Anterior cingulate cortex (tissue), 58 donors: ENCODE measurements at places on chromosomes 2 and 18.

DNA sequence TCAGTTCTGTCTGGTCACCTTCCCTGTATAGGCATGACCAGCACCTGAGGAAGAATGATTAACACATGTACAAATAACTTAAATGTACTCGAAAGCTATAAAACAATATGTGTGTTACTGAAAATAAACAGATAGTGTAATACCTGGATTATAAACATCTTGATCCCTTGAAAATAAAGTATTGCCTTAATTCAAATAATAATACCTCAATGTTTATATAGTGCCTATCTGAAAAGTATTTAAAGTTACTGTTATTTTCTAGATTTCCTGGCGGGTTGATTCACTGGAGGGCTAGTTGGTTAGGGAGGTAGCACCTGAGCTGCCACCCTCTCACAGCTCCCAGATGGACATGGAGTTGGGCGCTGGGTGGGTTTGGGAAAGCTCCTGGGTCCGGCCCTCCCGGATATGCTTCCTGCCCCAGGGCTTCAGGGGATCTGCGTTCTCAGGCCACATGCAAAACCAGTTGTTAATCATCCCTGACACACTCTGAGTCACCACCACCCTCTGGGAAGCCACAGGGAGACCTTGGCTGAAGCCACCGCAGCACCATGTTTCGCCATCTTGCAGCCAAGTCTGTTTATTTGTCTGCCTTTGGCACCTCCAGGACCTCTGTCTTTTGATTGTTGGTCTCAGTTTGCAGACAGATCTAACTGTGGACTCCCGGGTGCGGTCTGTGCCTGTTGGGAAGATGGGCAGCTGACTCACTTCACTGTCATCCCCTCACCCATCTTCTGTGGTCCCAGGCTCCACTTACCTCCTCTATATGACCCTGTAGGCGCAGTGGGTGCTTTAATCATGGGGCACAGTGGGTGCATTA lies 35.3 kb downstream of the RAB31 start:
- no peak for DNase-seq

- DNase-seq: no peak
These were observed 28.4 kb upstream of the LONRF2 start for GRCh38 chr2:100350661-100351185.

DNA sequence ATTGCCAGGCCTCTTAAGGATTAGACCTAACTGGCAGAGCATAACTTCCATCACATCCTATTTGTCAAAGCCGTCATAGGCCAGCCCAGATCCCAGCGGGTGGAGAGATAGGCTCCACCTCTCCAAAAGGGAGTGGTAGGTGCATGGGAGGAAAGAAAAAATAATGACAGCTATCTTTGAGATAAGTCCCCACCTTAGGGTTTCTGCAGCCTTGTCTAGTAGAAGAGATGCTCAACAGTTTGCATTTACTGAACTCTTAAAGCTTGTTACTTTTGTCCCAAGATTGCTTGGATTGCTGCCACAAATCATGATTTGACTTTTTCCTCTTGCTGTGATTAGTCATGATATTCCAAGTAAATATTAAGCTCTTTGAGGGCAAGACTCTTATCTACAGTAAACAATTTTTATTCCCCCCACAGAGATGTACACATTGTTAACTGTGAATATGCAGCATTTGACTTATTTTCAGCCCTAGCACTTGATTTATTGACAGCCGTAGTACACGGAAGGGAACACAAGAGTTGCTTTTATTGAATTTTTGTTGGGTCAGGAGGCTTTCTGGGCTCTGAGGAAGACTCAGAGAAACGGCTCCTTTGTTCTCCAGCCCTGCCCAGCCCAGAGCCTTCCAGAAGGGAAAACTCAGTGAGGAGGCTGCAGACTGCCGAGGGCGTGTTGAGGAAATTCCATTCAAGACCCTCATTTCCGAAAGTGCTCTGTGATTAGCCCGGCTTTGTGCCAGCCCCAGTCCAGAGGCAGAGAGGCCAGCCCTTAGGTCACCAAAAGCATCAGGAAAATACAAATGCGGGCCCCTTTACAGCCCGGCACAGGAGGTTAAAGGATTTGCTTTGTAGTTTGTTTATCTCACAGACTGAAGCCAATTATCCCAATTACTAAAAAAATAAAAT lies 75.5 kb upstream of the ZNF532 start:
- peak; percentile 20 for DNase-seq

GRCh38 chr2:240127191-240127750 lies 8.8 kb downstream of the COPS9 start:
- no peak for DNase-seq

- DNase-seq: no peak
These were observed 451.4 kb downstream of the PID1 start for GRCh38 chr2:228819701-228820100.

- DNase-seq: no peak
These were observed 105.8 kb downstream of the ARHGAP28 start for GRCh38 chr18:6835345-6835744.

- no peak for DNase-seq
These were observed 25.4 kb downstream of the SESTD1 start for GRCh38 chr2:179239195-179239594.

- no peak for DNase-seq
These were observed 18.1 kb downstream of the BCL2L11 start for GRCh38 chr2:111138839-111139238.

DNA sequence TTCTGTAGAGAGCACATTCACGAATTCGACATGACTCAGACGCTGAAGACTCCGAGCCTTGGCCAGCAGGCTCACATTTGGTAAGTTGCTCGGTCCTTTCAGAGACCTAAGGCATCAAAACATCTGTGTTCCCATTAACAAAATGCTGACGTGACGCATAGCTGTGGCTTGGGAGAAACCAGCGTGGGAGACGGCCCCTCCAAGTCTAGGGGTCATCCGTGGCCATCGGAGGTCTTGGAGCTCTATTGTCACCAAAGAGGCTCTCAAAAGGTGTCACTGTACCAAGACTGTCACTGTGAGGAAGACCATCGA lies 14.9 kb downstream of the FBLN7 start:
- DNase-seq: no peak

DNA sequence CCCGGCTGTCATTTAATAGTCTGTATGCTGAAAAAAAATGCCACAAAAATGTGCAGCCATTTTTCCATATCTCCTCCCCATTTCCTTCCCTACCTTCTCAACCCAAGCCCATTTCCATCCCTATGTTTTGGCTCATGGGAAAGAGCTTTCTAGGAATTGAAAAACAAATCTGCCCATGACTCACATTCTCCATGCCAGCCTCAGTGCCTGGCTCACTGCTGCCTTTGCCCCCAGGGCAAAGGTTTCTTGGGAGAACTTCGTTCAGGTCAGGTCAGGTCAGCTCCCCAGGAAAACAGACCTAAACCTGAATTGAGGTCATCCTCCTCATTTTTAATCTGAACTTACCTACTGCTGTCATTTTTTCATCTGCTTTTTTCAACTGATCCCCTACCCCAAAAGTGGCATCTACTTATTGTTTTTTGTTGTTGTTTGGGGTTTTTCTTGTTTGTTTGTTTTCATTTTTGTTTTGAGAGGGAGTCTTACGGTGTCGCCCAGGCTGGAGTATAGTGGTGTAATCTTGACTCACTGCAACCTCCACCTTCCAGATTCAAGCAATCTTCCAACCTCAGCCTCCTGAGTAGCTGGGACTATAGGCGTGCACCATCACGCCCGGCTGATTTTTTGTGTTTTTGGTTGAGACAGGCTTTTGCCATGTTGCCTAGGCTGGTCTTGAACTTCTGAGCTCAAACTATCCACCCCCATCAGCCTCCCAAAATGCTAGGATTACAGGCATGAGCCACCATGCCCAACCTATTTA lies 66.7 kb downstream of the FECH start:
- DNase-seq: no peak

DNA sequence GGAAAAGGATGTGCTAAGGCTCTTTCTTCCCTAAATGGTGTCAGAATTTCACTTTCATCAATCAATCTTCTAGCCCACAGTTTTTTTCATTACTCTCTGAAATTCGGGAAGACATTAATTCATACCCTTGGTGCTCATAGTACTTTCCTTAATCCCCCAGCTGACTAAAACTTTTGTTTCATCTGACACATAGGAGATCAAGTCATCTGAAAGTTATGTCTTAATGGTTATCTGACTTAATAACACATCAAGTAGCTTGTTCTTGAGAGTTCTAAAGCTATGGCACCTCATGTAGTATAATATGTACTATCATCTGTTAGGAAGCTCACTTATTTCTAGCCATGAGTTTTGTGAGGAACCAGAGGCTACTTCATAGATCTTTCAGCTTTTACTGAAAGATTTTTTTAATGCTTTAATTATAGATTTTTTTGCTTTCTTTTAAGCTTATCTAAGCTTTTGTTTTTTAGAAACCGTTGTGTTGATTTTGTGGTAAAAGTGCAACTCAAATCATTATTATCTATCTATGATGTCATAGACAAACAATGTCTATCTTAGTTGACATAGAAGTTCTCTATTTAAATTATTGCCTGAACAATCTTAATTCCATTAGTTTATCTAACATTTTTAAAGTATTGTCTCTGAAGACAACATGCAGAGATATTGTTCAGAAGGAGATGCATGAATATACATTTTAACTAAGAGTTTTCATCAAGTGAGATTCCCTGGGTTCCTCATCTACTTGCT lies 93.6 kb upstream of the UBXN4 start:
- DNase-seq: no peak

- DNase-seq: no peak
These were observed 163.1 kb upstream of the PID1 start for GRCh38 chr2:229434187-229434586.

DNA sequence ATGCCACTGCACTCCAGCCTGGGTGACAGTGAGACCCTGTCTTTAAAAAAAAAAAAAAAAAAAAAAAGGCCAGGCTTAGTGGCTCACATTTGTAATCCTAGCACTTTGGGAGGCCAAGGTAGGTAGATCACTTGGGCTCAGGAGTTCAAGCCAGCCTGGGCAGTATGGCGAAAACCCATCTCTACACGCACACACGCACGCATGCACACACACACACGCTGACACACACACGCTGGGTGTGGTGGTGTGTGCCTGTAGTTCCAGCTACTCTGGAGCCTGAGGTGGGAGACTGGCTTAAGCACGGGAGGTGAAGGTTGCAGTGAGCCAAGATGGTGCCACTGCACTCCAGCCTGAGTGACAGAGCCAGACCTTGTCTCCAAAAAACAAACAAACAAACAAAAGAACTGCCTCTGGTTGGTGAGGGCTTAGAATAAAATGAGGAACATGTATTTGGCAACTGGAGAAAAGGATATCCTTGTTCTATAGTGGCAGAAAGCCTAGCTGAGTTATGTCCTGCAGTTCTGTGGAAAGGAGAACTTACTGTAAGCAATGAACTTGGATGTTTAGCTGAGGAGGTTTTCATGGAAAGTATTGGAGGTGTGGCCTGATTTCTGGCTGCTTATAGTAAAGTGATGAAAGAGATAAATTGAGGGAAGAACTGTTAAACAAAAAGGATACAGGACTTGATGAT lies 34.0 kb downstream of the HAT1 start:
- no peak for DNase-seq

GRCh38 chr2:179107737-179108136 lies 57.8 kb upstream of the CCDC141 start:
- no peak for DNase-seq
